ENCODE measurements at places on chromosomes 1 and 21.

GRCh38 chr1:197737916-197738315, 37.4 kb downstream of the DENND1B start:
- DNase-seq = no peak

DNA sequence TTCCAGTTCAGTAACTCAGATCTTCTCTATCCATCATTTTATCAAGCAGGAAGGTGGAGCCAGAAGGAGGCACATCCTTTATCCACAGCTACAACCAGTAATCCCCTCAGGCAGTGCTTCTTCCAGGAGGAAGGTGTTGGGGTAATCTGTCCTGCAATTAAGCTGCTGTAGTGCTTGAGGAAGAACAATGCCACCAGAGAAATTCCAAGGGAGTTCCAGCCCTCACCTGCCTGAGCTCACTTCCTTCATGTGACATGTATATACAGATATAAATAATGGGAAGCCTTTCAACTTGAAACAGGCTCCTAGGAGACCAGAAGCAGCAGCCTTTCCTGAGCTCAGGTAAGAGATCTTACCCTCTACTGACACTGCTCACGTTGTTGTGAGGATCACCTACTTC, 2.2 kb upstream of the IL20 start:
- no peak for DNase-seq

- no peak for DNase-seq
These were observed 14.2 kb upstream of the RUNX3 start for GRCh38 chr1:24944318-24944717.

DNA sequence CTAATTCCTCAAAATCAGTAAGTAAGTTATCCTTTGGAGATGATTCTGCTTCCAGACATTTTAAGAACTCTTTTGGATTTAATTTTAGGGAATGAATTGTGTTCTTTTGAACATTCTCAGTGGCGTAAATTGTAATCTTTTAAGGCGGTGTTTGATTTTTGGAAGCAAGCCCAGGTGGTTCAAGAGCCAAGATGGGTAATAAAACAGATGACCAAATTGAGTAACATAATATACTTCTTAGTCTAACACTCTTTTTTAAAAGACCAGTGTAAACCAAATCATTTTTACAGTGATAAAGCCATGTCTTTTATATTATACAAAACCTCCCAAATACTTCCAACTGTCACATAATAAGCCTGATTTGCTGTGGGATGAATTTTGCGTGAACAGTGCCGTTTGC, 133.8 kb downstream of the LRRC40 start:
- no peak for DNase-seq

DNA sequence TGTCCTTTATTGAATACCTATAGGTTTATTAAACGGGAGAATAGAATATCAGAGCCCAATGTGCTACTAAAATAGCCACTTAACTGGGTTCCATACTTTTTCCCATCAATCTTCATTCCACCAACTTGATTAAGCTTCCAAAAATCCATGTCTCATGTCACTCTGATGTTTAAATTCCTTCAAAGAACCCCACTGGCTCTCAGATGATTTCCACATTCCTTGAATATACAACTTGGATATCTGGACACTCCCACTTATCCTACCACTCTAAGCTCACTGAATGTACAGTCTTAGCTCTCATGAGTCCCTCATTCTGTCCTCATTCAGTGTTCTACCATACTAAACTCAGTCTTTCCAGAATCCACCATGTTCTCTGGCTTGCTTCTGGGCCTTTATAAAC, 21.1 kb downstream of the COL11A1 start:
- no peak for DNase-seq

GRCh38 chr1:180994262-180994661, 28.4 kb downstream of the STX6 start:
- no peak for DNase-seq

GRCh38 chr21:36589352-36589971, 109.5 kb upstream of the SIM2 start:
- DNase-seq = no peak

DNA sequence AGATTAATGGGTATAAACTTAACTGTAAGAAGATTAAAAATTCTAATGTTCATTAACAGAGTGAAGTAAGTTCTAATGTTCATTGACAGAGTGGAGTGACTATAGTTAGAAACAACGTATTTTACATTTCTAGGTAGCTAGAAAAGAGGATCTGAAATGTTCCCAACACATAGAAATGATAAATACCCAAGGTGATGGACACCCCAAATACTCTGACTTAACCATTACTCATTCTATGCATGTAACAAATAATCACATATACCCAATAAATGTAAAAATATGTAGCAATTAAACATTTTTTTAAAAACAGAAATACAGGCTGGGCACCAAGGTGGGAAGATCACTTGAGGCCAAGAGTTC, 62.1 kb downstream of the ABL2 start:
- DNase-seq = no peak

DNA sequence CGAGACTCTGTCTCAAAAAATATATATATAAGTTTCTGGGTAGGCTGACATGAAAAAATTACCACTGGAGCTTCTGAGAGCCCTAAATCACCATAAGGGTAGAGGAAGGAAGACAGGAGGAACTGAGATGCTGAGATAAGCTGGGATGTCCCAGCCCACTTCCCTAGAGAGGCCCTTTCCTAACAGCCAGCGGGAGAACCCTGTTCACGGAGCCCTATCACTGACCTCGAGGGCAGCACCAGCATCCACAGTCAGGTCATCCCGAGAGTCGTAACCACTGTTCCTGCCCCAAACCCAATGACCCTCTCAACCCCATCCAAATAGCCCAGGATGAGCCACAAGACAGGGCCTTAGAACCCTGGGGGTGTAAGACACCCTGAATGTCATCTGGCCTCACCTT, 77.5 kb downstream of the CD34 start:
- DNase-seq = no peak

DNA sequence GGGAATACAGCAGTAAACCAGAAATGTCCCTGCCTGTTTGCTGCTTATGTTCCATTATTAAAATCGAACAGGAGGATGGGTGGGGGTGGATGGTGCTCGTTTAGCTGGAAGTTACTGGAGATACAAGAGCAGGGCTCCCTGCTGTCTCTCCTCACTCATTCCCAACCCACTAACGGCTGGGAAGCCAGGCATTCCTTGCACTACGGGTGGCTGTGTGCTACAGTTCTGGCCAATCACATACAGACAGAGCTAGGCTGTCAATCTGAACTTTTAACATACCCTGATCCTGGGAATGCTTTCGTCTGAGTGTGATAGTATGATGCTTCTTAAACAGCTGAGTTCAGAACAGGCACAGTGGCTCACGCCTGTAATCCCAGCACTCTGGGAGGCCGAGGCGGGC, 7.0 kb downstream of the SIPA1L2 start:
- DNase-seq = no peak

All from mesothelial cell of epicardium (in vitro differentiated cells).